ENCODE measurements at places on chromosomes 6 and 20. TPM values are rescaled to one million over a fixed set of nuclear protein-coding genes. Genes with fewer than 3 reads are reported as not detected.

Gene GLP1R
- not detected for total RNA-seq

Gene PRDM13
- not detected for total RNA-seq

Gene MYLK2
- 0.18 TPM for total RNA-seq

Gene LIN28B
- not detected for total RNA-seq

- no peaks in the 10 kb centered on the region for H3K27me3 ChIP-seq
- H3K27ac ChIP-seq = no peak overlapping the region
- DNase-seq = no peak
- no peak overlapping the region for H3K4me3 ChIP-seq
- H3K4me1 ChIP-seq = peaks cover 21% of the 10 kb centered on the region
- H3K36me3 ChIP-seq = no peaks in the 10 kb centered on the region
These were observed 113.9 kb downstream of the NFATC2 start for GRCh38 chr20:51428401-51429143.

GRCh38 chr6:127458817-127459216 lies 372 bp downstream of the KIAA0408 start:
- H3K36me3 ChIP-seq = no peaks in the 10 kb centered on the region
- no peaks in the 10 kb centered on the region for H3K4me1 ChIP-seq
- no peak overlapping the region for H3K27ac ChIP-seq
- no peak overlapping the region for H3K4me3 ChIP-seq
- no peak for DNase-seq
- H3K27me3 ChIP-seq = no peaks in the 10 kb centered on the region

GRCh38 chr20:39258253-39258652 lies 296.1 kb downstream of the DHX35 start:
- no peak overlapping the region for H3K4me3 ChIP-seq
- no peak overlapping the region for H3K27ac ChIP-seq
- DNase-seq = no peak
- H3K36me3 ChIP-seq = no peaks in the 10 kb centered on the region
- H3K4me1 ChIP-seq = no peaks in the 10 kb centered on the region

GRCh38 chr6:43774776-43775534 lies 4.9 kb downstream of the VEGFA start:
- peaks cover 35% of the 10 kb centered on the region for H3K4me1 ChIP-seq
- no peaks in the 10 kb centered on the region for H3K27me3 ChIP-seq
- peak; percentile 71 for DNase-seq

DNA sequence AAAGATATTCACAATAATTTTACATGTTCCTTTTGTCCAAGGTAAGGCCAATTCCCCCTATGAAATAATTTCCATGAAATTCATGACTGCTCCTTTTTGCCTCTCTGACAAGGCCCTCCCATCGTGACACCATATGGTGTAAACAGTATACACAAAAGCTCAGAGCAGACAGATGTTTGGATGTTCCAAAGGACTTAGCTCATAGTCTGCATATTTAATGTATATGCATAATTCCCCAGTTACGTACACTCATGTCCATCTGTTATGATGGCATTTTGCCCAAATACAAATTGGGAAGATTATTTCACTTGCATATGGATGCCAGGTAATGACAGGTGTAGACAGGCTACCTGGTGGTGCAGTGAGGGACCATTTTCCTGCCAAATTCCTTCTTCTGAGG lies 376.5 kb downstream of the KHDRBS2 start:
- H3K27ac ChIP-seq = no peak overlapping the region
- H3K27me3 ChIP-seq = no peaks in the 10 kb centered on the region
- no peaks in the 10 kb centered on the region for H3K36me3 ChIP-seq
- no peak overlapping the region for H3K4me3 ChIP-seq
- no peaks in the 10 kb centered on the region for H3K4me1 ChIP-seq

All from PC-9 (cell line).